ENCODE measurements at places on chromosomes 13 and 19.

GRCh38 chr13:113364311-113364889, 470 bp upstream of the GRTP1 start:
- DNase-seq, result no peak

DNA sequence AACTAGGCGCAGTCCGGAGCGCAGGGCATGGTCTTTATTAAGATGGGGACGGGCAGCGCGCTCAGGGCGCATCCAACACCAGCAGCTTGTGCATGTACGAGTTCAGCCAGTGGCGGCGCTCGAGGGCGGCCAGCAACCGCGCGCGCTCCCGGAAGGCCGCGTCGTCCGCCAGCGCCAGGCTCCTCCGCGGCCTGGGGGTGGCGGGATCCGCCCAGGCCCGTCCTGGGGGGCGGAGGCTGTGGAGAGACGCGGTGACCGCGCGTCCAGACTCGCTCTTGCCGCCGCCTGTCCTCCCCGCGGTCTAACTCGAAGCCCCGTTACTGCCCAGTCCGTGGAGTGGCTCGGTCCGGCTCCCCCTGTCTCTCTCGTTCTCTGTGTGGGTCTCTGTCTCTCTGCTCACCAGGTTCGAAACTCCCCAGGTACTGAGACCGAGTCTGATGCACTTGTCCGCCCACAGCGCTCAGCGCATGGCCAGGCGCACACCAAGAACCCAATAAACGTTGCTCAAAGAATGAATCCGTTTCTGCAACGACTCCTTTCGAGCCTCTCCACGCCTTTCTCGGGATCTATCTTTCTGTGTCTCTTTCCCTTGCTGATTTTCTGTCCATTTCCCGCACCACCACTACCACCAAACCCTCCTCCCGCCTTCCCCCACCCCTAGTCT, 702 bp downstream of the PTH2 start:
- DNase-seq, result no peak

GRCh38 chr13:111485491-111486250, 165.2 kb downstream of the TEX29 start:
- no peak for DNase-seq

GRCh38 chr13:59442944-59443486, 720.7 kb downstream of the DIAPH3 start:
- no peak for DNase-seq

- DNase-seq, result no peak
Observed at GRCh38 chr13:21328201-21328600, 130.9 kb downstream of the ZDHHC20 start.

DNA sequence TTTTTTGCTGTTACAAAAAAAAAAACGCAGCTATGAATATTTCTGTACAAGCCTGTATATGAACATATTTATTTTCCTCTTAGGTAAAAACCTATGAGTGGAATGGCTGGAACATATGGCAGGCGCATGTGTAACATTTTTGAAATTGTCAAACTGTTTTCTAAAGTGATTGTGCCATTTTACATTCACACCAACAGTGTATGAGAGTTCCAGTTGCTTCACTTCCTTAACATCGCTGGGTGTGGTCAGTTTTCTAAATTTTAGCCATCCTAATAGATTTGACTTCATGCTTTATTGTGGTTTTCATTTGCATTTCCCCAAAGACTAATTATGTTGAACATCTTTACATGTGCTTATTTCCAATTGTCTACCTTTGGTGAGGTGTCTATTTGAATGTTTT, 306.8 kb downstream of the KCNRG start:
- no peak for DNase-seq

DNA sequence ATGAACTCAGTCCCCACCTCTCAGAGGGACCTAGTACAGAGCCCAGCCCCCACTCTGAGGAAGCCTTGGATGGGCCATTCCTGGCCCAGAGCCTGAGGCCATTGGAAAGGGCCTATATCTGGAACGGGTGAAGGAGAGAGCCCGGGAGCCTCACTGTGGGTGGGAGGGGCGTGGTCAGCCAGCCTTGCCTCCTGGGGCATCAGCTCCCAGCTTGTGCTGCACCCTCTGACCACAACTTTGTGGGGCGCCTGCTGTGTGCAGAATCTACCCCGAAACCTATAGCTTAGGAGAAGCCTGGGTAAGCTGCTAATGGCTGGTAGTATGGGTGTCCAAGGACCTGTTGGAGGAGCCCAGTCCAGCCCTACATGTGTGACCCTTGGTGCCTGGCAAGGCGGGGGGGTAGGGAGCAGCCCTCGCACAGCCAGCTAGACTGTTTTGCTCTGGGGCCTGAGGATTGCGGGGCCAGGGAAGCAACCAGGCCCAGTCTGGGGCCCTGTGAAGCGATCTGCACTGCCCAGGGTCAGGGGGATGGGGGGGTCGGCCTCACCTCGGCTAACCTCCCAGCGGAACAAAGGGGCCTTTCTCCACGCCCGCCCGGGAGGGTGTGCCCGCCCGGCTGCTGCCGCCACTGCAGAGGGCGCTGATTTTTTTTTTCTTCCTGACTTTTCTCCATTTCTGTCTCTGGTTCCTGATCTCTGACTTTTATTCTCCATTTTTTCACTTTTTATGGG, 42.3 kb downstream of the LYL1 start:
- no peak for DNase-seq

DNA sequence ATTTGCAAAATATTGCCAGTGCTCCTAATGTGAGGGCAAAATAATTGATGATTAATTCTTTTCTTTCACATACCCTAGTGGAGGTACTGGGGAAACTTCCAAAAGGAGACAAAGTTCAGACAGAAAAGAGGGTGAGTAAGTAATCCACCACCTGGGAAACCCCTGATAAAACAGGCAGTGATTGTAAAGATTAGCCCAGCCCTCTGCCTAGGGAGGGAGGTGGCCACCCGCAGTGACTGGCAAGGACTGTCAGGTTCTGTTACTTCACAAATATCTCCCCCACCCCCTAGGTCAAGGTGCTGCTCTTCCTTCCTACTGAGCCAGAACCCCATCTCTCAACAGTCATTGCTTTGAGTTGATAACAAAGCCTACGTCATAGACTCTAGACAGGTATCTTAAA, 239.7 kb downstream of the DNAJC15 start:
- no peak for DNase-seq

- DNase-seq, result no peak
Observed at GRCh38 chr13:43661161-43661830, 125.5 kb downstream of the ENOX1 start.

Measured in activated CD8-positive, alpha-beta memory T cell treated with anti-CD3 and anti-CD28 coated beads for 1 hour (primary cell).